ENCODE measurements at places on chromosomes 6 and 20.

- DNase-seq, result no peak
These were observed 1.6 kb downstream of the CLIC5 start for GRCh38 chr6:46014046-46014445.

DNA sequence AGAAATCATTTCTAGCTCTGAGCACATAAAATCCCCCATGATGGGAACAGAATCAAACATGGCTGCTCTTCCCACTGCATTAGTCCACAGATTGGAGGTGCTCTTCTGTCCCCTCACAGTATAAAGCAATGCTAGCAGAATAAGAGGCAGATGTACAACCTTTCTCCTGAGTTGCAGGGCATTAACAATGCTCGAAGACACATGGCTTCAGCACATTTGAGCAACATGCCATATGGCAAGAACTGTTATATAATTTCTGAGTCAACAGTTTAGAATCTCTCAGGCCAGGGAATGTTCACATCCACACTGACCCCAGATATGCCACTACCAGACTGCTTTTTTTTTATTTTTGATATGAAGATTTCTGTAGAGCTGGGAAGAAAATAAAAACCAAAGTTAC is 119.6 kb downstream of the KIF13A start:
- no peak for DNase-seq

GRCh38 chr20:20002101-20002998 is 14.8 kb upstream of the NAA20 start:
- DNase-seq, result no peak

- no peak for DNase-seq
These were observed 183.8 kb upstream of the SMLR1 start for GRCh38 chr6:130643361-130643760.

DNA sequence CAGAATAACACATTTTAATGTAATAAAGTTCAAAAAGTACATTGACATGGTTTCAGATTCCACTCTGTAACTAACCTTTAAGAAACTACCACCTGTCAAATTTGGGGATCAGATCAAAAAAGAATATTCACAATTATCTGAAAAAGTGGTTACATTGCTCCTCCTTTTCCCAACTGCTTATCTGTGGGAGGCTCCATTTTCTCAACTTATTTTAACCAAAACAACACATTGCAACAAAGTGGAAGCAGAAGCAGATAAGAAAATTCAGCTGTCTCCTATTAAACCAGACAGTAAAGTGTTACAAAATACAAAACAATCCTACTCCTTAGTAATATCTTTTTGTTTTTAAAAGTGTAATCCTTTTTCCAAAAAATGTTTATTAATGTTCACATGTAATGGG is 61.4 kb downstream of the PDSS2 start:
- DNase-seq, result no peak

DNA sequence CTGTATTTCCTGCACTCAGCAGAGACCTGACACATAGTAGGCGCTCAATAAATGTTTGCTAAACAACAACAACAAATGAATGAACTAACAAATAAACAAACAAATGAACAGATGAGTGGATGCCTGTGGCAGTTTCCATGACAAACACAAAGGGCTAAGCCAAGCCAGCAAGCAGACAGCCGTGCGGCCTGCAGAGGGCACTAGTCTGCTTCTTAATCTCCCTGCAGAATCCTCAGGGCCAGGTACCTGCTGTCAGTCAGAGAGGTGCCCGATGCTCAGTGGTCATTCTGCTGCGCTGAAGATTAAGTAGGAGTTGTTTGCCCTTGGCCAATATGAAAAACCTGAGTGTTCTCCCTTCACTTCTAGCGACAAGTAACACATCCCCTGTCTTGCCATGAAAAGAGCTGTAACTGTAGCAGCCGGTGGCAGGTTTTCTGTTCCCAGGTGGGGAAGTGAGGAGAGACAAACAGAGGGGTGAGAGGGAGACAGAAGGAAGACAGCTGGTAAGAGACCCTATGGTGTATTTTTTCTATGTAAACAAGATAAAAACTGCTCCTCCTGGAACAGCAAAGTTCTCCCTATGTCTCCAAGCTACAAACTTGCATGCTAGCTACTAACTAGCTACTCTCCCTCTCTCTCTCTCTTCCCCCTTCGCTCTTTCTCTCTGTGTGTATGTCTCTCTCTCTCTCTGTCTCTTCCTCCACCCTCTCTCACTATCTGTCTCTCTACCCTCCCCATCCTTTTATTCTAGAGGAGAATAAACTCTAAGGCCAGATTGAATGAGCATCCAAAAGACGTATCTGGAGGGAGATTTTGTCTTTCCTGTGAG is at the start of gene MC3R:
Gene MC3R, plus strand, starts transcription at position 779 of the 829 bp plus-strand sequence. CDS start 112 bp downstream, outside the sequence.
- DNase-seq, result peak; percentile 42

GRCh38 chr20:19893356-19893755 is 123.8 kb upstream of the NAA20 start:
- DNase-seq, result no peak

GRCh38 chr6:33000055-33000454 is 9.3 kb downstream of the HLA-DOA start:
- DNase-seq, result peak; percentile 29

DNA sequence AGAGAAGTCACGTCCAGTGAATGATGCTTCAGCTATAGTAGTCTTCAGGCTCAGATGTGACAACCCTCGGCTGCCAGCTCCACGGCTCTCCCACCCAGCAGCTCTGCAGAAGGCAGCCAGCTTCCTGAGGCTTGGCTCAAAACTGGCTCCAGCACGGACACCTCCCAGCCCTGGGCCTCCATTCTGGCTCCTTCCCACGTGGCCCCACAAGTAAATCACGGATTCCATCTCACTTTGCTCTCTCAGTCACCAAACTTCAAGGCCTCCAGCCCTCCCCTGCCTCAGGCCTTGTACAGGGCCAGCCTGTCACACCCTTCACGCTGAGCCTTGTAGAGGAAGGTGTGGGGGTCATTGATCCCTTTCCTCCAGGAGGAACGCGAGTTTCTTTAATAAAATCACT is 55.8 kb downstream of the GTF2H5 start:
- DNase-seq, result no peak

- no peak for DNase-seq
These were observed 28.3 kb downstream of the RNASET2 start for GRCh38 chr6:166927935-166928643.

- DNase-seq, result no peak
These were observed 10.0 kb upstream of the SPO11 start for GRCh38 chr20:57319584-57319983.

DNA sequence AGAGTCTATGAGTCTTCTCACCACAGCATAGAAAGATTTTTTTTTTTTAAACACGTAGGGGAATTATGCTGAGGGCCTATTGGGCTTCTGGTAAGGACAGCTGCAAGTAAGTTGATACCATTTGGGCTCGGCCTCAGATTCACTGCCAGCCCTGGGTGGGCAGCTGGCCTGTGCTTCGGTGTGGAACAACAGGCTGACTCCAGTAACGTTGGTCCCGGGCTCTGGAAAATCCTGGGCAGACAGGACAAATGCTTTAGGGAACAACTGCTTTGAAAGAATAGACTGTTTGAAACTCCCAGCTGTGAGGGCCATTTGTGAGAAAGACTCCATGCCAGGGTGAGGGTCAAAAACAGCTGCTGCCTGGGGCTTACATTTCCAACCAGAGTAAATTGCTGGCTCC is 366.5 kb downstream of the QKI start:
- peak; percentile 31 for DNase-seq

DNA sequence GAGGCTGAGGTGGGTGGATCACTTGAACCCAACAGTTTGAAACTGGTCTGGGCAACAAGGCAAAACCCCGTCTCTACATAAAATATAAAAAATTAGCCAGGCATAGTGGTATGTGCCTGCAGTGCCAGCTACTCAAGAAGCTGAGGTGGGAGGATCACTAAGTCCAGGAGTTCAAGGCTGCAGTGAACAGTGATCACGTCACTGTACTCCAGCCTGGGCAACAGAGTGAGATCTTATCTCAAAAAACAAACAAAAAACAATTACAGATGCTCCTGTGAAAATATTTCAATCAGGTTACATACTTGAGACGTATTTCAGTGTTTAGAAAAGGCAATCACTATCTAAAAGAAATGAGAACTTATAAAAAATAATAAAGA is 33.8 kb downstream of the RANBP9 start:
- DNase-seq, result no peak

DNA sequence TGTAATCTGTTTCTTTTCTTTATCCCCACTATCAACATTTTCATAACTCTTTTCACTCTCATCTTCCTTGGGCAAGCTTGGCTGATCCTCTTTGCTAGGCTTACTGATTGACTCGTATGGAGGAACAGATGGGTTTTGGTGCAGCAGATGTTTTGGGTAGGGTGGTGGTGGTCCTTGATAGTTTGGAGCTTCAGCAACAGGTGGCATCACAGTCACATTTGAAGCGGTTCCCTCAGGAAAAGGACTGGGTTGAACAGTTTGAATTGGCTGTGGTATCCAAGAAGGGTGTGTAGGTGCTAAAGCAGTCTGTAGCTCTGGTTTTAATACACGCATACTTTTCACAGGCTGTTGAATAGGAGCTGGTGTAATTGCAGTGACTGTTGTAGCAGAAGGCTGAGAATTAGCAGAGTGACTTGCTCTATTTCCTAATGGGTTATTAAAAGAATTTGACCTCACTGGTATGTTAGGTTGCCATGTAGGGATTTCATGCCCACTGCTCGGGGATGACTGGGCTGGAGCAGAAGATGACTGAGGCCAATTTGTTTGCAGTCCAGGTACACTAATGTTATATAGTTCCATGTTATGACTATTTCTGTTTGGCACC is 34.5 kb downstream of the LATS1 start:
- no peak for DNase-seq

Data from COR-L47 (cell line).